ENCODE measurements at places on chromosomes 13 and 19. TPM values are rescaled to one million over a fixed set of nuclear protein-coding genes. Genes with fewer than 3 reads are reported as not detected.

KIRREL2 gene
- not detected for total RNA-seq

PLK5 gene
- not detected for total RNA-seq

- no peak for DNase-seq
These were observed 58.0 kb upstream of the ZNF536 start for GRCh38 chr19:30314056-30314804.

- peak; percentile 32 for DNase-seq
These were observed 1.8 kb upstream of the PLIN5 start for GRCh38 chr19:4536798-4537197.

GRCh38 chr13:45406421-45406820 is 11.8 kb downstream of the SLC25A30 start:
- DNase-seq = no peak

DNA sequence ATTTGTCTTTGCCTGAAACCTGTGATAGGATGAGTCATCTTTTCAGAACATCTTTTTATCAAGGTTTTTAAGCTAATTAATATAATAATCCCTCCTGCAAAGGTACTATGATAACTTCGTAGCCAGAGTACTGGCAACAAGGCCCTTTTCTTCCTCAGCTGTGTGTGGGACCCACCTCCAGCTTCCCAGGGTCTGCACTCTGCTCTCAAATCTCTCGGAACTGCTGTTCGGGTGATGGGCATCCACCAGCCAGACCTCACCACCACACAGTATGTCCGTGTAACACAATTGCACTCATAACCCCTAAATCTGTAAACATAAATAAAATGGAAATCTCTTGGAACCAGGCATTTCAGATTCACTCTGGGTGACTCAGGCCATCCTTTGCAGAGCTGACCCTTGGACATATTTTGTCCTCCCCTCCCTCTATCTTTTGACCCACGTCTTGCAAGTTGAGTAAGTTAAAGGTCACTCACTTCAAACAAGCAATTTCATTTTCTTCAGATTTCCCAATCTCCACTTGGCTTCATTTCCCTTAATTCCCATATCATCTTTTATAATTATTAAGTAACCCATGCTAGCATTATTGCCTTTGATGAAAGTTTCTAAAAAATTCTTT is 29.5 kb downstream of the COL4A1 start:
- no peak for DNase-seq

DNA sequence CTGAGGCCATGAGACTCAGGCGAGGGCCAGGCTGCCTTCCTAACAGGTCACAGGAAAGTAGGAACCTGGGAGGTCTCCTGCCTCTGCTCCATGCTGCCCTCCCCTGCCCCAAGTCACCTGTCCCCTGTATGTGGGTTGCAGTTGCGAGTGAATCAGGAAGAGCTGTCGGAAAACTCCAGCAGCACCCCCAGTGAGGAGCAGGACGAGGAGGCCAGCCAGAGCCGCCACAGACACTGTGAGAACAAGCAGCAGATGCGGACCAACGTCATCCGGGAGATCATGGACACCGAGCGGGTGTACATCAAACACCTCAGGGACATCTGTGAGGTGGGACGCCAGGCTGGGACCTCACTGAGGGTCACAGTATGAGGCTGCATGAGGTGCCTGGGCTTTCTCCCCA is 22.8 kb upstream of the C1QTNF9 start:
- no peak for DNase-seq

GRCh38 chr13:60043262-60043661 is 120.5 kb downstream of the DIAPH3 start:
- no peak for DNase-seq

GRCh38 chr19:6383188-6383587 is 7.5 kb upstream of the PSPN start:
- no peak for DNase-seq
